Vagina (tissue), 2 donors: ENCODE measurements at places on chromosomes 11 and 22.

DNA sequence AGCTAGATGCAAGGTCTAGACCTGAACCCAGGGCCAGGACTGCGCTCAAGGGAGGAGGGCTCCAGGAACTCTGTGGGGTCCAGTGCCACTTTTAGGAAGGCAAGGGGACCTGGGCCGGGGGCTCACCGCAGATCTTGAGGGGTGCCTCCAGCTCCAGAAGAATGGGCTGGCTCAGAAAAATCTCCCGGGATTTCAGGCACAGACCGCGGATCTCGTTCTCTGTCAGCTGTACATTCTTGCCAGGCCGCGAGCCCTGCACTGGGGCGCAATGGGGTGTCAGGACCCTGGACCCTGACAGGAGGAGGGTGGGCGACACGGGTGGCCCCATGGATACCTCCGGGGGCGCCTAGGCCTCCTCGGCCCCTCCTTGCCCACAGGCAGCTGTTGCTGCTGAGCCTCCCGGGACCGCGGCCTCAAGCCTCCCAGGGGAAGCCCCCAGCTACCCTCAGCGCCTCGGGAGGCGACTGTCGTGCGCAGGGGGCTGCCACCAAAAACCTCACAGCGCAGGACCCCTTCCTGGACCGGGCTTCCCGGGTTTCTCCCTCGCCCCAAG, 640 bp downstream of the PPP1CA start:
- peak overlapping the region; percentile 91 for H3K4me3 ChIP-seq
- H3K27ac ChIP-seq = peak overlapping the region; percentile 94
- peaks cover 28% of the 10 kb centered on the region for H3K36me3 ChIP-seq
- no peaks in the 10 kb centered on the region for H3K27me3 ChIP-seq

DNA sequence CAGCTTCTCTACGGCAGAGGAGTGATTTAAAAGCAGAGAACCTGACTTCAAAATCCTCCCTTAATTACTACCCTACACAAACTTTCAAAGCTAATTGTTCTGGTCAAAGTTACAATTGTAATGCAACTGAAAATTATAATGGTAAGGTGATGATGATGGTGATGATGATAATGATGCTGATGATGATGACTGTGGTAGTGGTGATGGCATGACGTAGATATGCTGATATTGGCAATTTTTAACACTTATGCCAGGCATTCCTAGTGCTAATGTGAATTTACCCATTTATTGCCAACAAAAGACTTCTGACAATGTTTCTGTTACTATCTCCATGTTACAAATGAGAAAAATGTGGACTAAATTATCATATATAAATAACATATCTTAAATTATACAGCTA, 1831.1 kb downstream of the LRRC4C start:
- H3K27me3 ChIP-seq = no peaks in the 10 kb centered on the region
- no peak overlapping the region for H3K27ac ChIP-seq
- H3K4me1 ChIP-seq = no peaks in the 10 kb centered on the region

GRCh38 chr22:34975721-34976120, 90.2 kb upstream of the ISX start:
- no peaks in the 10 kb centered on the region for H3K36me3 ChIP-seq
- no peak overlapping the region for H3K27ac ChIP-seq
- no peaks in the 10 kb centered on the region for H3K4me1 ChIP-seq
- H3K27me3 ChIP-seq = no peaks in the 10 kb centered on the region
- no peak overlapping the region for H3K4me3 ChIP-seq
- no peak for DNase-seq

GRCh38 chr11:1109918-1110705, 35.4 kb downstream of the MUC2 start:
- no peaks in the 10 kb centered on the region for H3K4me1 ChIP-seq
- no peak overlapping the region for H3K4me3 ChIP-seq
- H3K36me3 ChIP-seq = no peaks in the 10 kb centered on the region
- no peak overlapping the region for H3K27ac ChIP-seq

GRCh38 chr11:28269586-28269985, 161.4 kb downstream of the METTL15 start:
- no peak overlapping the region for H3K27ac ChIP-seq
- DNase-seq = no peak
- no peaks in the 10 kb centered on the region for H3K4me1 ChIP-seq
- no peak overlapping the region for H3K4me3 ChIP-seq

DNA sequence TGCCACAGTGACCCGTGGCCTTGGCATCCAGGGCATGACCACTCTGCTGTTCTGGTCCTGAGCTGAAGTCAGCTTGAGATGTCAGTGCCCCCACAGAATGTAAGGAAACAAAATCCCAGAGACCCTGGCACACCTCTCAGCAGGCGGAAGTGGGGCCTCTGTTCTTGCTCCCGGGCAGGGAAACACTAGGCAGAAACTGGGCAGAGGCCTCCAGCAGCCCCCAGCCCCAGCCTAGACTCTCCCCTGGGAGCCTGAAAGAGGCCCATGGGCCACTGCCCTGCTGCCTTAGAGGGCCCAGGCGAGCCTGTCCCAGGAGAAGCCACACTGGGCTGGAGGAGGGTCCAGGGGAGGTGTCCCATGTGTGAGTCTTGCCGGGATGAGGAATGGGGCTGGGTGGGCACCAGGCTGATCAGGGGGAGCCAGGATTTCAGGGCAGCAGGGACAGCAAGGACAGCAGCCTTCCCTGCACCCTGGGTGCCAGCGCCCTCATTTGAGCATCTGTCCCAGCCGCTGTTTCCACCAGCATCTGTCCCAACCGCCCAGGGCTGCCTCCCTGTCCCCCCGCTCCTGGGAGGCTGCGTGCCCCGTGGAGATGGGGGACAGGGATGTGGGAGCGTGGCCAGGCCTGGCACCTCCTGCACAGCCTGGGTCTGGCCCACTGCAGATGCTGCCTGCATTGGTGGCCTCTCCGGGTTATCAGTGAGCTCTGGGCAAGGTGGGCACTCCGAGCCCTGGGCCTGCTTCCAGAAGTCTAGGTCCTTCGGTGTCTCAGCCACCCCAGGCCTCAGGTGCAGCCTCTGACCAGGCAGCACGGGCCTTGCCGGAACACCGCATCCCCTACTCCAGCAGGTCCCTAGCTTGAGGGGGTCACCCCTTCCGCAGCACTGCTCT, 1072.4 kb downstream of the BRD1 start:
- no peaks in the 10 kb centered on the region for H3K36me3 ChIP-seq
- H3K4me3 ChIP-seq = no peak overlapping the region
- H3K4me1 ChIP-seq = no peaks in the 10 kb centered on the region
- no peaks in the 10 kb centered on the region for H3K27me3 ChIP-seq
